ENCODE measurements at places on chromosomes 13 and 19. TPM values are rescaled to one million over a fixed set of nuclear protein-coding genes. Genes with fewer than 3 reads are reported as not detected.

The KIR3DL2 gene
- 0.21 TPM for polyA plus RNA-seq

The ZNF90 gene
- 3.6 TPM for polyA plus RNA-seq

The ADPRHL1 gene
- 1.6 TPM for polyA plus RNA-seq

The BEST2 gene
- 0.46 TPM for polyA plus RNA-seq

The RFPL4A gene
- polyA plus RNA-seq, result 0.23 TPM

The FCHO1 gene
- polyA plus RNA-seq, result 28.2 TPM

The DHDH gene
- 1.0 TPM for polyA plus RNA-seq

The MAP3K10 gene
- polyA plus RNA-seq, result 10.8 TPM

The LRRC8E gene
- 0.27 TPM for polyA plus RNA-seq

The SYNGR4 gene
- polyA plus RNA-seq, result 0.11 TPM

The CNFN gene
- polyA plus RNA-seq, result 32.7 TPM

The FUT3 gene
- 2.9 TPM for polyA plus RNA-seq

The TEKTIP1 gene
- 4.9 TPM for polyA plus RNA-seq

The IRGC gene
- polyA plus RNA-seq, result 0.02 TPM

The C19orf73 gene
- polyA plus RNA-seq, result 4.0 TPM

The SPINT2 gene
- 253 TPM for polyA plus RNA-seq

The IL4I1 gene
- 11.5 TPM for polyA plus RNA-seq

The SIGLEC5 gene
- not detected for polyA plus RNA-seq

The LIPE gene
- polyA plus RNA-seq, result 12.9 TPM

The KLHL1 gene
- polyA plus RNA-seq, result 0.05 TPM

The CGB1 gene
- polyA plus RNA-seq, result not detected

The TEX26 gene
- polyA plus RNA-seq, result 0.43 TPM

The IGSF23 gene
- 0.14 TPM for polyA plus RNA-seq

The CACNG6 gene
- polyA plus RNA-seq, result 0.05 TPM

The ZNF443 gene
- polyA plus RNA-seq, result 5.5 TPM

The KLK4 gene
- 0.39 TPM for polyA plus RNA-seq

The IFNL2 gene
- polyA plus RNA-seq, result 0.07 TPM

The ACP7 gene
- 0.11 TPM for polyA plus RNA-seq

The TGFBR3L gene
- 0.05 TPM for polyA plus RNA-seq

The MEDAG gene
- 18.7 TPM for polyA plus RNA-seq

The SAMD1 gene
- polyA plus RNA-seq, result 43.6 TPM

The FLT1 gene
- polyA plus RNA-seq, result 5.5 TPM

The MISP3 gene
- 2.9 TPM for polyA plus RNA-seq

The IL17D gene
- 0.52 TPM for polyA plus RNA-seq

The ZNF333 gene
- 14.5 TPM for polyA plus RNA-seq

The MAP2K2 gene
- polyA plus RNA-seq, result 144 TPM

The ZNF66 gene
- 2.8 TPM for polyA plus RNA-seq

The SF3A2 gene
- polyA plus RNA-seq, result 51.1 TPM

The ZNF536 gene
- polyA plus RNA-seq, result 0.11 TPM

The POSTN gene
- polyA plus RNA-seq, result 22.2 TPM

The ZNF154 gene
- polyA plus RNA-seq, result 10.8 TPM

The THSD1 gene
- polyA plus RNA-seq, result 3.3 TPM

The DENND1C gene
- polyA plus RNA-seq, result 46.6 TPM

The KCNJ14 gene
- 0.78 TPM for polyA plus RNA-seq

The SULT2A1 gene
- polyA plus RNA-seq, result 0.02 TPM

The UBAC2 gene
- polyA plus RNA-seq, result 69.1 TPM

The AMER2 gene
- polyA plus RNA-seq, result 0.05 TPM

The NAA16 gene
- polyA plus RNA-seq, result 23.8 TPM

Data from thymus (tissue), 14 donors.